CD4-positive, alpha-beta T cell (primary cell): ENCODE measurements at places on chromosomes 7 and 10.

DNA sequence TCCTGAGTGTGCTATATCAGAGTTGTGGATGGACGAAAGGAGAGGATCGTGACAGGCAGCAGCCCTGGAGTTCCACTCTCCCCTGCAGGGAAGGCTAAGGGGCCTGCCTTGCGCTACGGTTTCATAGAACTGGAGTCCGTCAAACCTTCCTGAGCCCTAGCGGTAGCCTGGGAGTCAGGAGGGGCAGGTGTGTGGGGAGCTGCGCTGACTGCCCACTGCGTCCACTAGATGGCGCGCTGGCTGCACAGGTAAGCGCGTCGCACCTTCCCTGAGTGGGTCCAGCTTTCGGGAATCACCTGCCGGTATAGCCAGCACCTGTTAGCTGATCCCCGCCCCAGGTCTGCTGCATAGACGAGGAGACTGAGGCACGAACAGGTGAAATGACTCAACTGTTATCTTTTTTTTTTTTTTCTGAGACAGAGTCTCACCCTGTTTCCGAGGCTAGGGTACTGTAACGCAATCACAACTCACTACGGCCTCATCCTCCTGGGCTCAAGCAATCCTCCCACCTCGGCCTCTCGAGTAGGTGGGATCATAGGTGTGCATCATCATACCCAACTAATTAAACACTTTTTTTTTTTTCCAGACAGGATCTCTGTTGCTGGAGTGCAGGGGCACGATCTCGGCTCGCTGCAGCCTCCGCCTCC, 20.2 kb upstream of the BAIAP2L1 start:
- peak; percentile 79 for DNase-seq
- H3K4me3 ChIP-seq, result no peak overlapping the region
- peaks cover 6% of the 10 kb centered on the region for H3K4me1 ChIP-seq
- H3K36me3 ChIP-seq, result no peaks in the 10 kb centered on the region
- H3K27me3 ChIP-seq, result no peaks in the 10 kb centered on the region

GRCh38 chr7:2616387-2617324, 15.1 kb upstream of the TTYH3 start:
- no peaks in the 10 kb centered on the region for H3K36me3 ChIP-seq
- H3K27me3 ChIP-seq, result no peaks in the 10 kb centered on the region
- DNase-seq, result no peak
- no peak overlapping the region for H3K27ac ChIP-seq
- no peaks in the 10 kb centered on the region for H3K4me1 ChIP-seq

- no peaks in the 10 kb centered on the region for H3K27me3 ChIP-seq
- no peak overlapping the region for H3K4me3 ChIP-seq
- no peaks in the 10 kb centered on the region for H3K36me3 ChIP-seq
Observed at GRCh38 chr10:24680647-24681524, 42.8 kb downstream of the ARHGAP21 start.

- H3K4me3 ChIP-seq, result no peak overlapping the region
- H3K36me3 ChIP-seq, result no peaks in the 10 kb centered on the region
- H3K4me1 ChIP-seq, result no peaks in the 10 kb centered on the region
- no peaks in the 10 kb centered on the region for H3K27me3 ChIP-seq
Observed at GRCh38 chr10:95832216-95833041, 75.3 kb upstream of the CC2D2B start.

DNA sequence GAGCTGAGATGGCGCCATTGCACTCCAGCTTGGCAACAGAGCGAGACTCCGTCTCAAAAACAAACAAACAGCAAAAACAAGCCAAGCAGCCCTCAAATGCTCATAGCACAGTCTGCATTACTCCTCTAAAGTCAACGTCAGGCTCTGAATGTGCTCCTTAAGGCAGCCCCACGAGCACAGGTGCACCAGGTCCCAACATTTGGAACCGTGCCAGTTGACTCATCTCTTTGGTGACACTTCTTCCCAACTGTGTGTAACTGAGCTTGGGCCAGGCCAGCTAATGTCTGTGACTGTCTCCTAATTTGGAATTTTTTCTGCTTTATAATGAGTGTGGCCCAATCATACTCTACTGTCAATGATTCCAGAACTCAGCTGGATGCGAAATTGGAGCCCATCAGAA, 66.3 kb upstream of the EFCAB10 start:
- no peaks in the 10 kb centered on the region for H3K27me3 ChIP-seq
- no peak overlapping the region for H3K27ac ChIP-seq
- DNase-seq, result peak; percentile 43

- peaks cover 22% of the 10 kb centered on the region for H3K4me1 ChIP-seq
- peak; percentile 32 for DNase-seq
- H3K27ac ChIP-seq, result no peak overlapping the region
Observed at GRCh38 chr10:6643962-6644361, 63.9 kb upstream of the PRKCQ start.

DNA sequence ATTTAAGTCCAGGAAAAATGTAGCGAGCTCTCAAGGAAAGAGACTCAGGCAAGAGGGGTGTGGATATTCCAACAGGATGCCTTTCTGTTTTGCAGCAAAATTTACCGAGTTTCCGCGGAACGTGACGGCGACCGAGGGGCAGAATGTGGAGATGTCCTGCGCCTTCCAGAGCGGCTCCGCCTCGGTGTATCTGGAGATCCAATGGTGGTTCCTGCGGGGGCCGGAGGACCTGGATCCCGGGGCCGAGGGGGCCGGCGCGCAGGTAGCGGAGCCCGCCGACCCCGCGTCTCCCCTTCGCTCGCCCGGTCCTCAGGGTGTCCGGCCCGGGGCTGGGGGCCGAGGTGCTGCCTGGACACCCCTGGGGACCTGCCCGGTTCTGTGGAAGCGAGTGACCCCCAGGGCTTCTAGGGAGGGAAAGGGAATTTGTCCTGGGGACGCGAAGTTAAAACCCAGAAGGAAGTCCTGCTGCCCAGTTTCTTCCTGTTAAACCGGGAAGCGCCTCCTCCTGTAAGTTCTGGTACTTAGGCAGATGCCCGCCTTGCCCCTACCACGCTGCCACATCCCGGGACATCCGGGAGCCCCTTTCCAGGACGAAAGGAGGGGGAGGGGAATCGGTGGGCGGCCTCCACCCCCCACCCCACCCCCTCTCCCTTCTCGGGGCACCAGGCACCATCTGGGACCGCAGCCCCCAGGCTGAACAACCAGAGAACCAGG, 2.5 kb downstream of the VSTM2A start:
- H3K36me3 ChIP-seq, result no peaks in the 10 kb centered on the region
- no peak overlapping the region for H3K4me3 ChIP-seq
- no peaks in the 10 kb centered on the region for H3K4me1 ChIP-seq
- peaks cover 45% of the 10 kb centered on the region for H3K27me3 ChIP-seq
- H3K27ac ChIP-seq, result no peak overlapping the region
- DNase-seq, result no peak

GRCh38 chr10:42551582-42552187, 86.7 kb downstream of the ZNF33B start:
- H3K4me3 ChIP-seq, result peak overlapping the region; percentile 85
- H3K27ac ChIP-seq, result no peak overlapping the region
- peaks cover 9% of the 10 kb centered on the region for H3K36me3 ChIP-seq
- peaks cover 23% of the 10 kb centered on the region for H3K4me1 ChIP-seq
- no peaks in the 10 kb centered on the region for H3K27me3 ChIP-seq

GRCh38 chr7:17384400-17384799, 85.9 kb downstream of the AHR start:
- H3K4me3 ChIP-seq, result no peak overlapping the region
- no peak overlapping the region for H3K27ac ChIP-seq
- H3K36me3 ChIP-seq, result no peaks in the 10 kb centered on the region
- H3K4me1 ChIP-seq, result no peaks in the 10 kb centered on the region
- no peak for DNase-seq

GRCh38 chr7:131188367-131189339, 139.0 kb upstream of the MKLN1 start:
- DNase-seq, result peak; percentile 20
- peaks cover 32% of the 10 kb centered on the region for H3K4me1 ChIP-seq
- no peak overlapping the region for H3K4me3 ChIP-seq
- H3K36me3 ChIP-seq, result no peaks in the 10 kb centered on the region
- no peaks in the 10 kb centered on the region for H3K27me3 ChIP-seq
- peak overlapping the region; percentile 74 for H3K27ac ChIP-seq

DNA sequence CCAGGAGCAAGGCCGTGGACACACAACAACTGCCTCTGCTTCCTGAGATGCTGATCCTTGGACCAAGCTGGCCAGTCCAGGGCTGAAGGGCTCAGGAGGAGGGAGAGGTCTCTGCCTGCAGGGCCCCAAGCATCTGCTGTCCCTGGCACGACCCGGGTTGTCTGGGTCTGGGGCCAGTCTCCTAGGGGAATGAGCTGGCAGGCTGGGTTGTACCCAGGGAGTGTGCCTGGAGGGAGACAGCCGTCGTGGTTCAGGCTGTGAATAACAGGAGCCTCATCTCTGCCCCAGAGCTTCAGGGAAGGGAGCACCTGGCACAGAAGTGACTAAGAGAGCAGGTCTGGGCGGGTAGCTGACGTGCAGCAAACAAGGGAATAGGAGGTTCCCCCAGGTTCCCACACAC, 17.9 kb upstream of the SERPINE1 start:
- H3K27me3 ChIP-seq, result peaks cover 3% of the 10 kb centered on the region
- no peak overlapping the region for H3K27ac ChIP-seq
- DNase-seq, result no peak
- no peaks in the 10 kb centered on the region for H3K4me1 ChIP-seq

- H3K27me3 ChIP-seq, result no peaks in the 10 kb centered on the region
- no peak for DNase-seq
- H3K4me3 ChIP-seq, result no peak overlapping the region
- H3K36me3 ChIP-seq, result no peaks in the 10 kb centered on the region
Observed at GRCh38 chr10:93440591-93441091, 41.5 kb downstream of the MYOF start.

DNA sequence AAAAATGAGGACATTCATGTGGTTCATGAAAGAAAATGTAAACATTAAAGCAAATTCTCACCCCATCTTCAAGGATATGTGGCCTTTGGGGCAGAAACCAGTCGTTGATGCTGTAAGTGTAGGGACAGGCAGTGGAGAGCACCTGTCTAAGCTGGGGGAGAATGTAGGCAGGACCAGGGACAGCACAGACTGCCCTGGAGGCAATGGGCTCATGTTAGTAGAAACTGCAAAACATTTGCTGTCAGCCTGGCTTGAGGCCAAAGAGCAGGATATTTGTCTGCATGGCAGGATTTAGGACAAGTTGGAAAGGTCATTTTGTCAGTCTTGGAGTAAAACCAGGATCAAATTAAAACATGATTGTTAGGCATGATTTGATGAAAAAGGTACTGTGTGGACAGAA, 211.6 kb upstream of the AGK start:
- H3K4me1 ChIP-seq, result no peaks in the 10 kb centered on the region
- H3K27me3 ChIP-seq, result no peaks in the 10 kb centered on the region
- H3K36me3 ChIP-seq, result no peaks in the 10 kb centered on the region
- H3K27ac ChIP-seq, result no peak overlapping the region
- no peak for DNase-seq
- H3K4me3 ChIP-seq, result no peak overlapping the region

DNA sequence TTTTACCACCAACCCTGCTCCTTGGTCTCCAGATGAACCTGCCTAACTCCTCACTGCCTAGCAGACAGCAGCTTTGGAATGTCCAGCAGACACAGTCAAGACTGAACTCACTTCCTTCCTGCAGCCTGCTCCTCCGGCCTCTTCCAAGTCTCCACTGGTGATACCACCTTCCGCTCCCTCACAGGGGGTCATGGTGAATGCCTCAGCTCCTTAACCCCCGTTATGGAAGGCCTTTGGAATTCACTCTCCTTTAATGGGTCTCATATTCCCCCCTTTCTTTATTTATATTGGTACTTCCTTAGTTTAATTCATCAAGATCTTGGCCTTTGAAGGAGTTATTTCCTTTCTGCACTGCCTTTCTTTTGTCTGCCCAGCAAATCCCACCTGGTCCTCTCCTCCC, 44.9 kb upstream of the ZNF32 start:
- H3K27ac ChIP-seq, result no peak overlapping the region
- DNase-seq, result no peak
- peaks cover 7% of the 10 kb centered on the region for H3K27me3 ChIP-seq
- H3K4me3 ChIP-seq, result no peak overlapping the region
- H3K4me1 ChIP-seq, result peaks cover 14% of the 10 kb centered on the region

DNA sequence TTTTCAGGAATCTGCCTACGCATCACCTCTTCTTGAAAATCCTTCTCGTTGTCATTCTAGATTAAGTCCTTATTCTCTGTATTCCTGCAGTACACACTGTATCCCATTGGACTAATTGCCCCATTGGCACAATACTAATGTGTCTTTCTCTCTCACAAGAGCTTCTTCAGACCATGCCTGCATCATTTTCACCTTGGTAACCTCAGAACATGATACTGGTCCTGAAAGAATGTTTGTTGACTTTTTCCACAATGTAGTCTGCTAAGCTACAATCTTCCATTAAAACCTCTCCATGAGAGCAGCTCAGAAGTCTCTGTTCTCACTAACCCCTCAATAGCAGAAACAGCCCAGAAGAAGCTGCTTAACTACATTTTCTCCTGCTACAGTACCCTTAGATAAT, 270.7 kb downstream of the PCDH15 start:
- H3K27ac ChIP-seq, result no peak overlapping the region
- no peak overlapping the region for H3K4me3 ChIP-seq
- DNase-seq, result no peak

GRCh38 chr7:39616138-39616537, 7.2 kb upstream of the RALA start:
- peaks cover 4% of the 10 kb centered on the region for H3K27me3 ChIP-seq
- DNase-seq, result no peak
- no peaks in the 10 kb centered on the region for H3K36me3 ChIP-seq
- no peaks in the 10 kb centered on the region for H3K4me1 ChIP-seq
- H3K4me3 ChIP-seq, result no peak overlapping the region

- H3K27ac ChIP-seq, result no peak overlapping the region
- H3K27me3 ChIP-seq, result peaks cover 3% of the 10 kb centered on the region
- peaks cover 24% of the 10 kb centered on the region for H3K4me1 ChIP-seq
- no peak overlapping the region for H3K4me3 ChIP-seq
- H3K36me3 ChIP-seq, result no peaks in the 10 kb centered on the region
Observed at GRCh38 chr7:156896388-156897022, 3.5 kb upstream of the LMBR1 start.

DNA sequence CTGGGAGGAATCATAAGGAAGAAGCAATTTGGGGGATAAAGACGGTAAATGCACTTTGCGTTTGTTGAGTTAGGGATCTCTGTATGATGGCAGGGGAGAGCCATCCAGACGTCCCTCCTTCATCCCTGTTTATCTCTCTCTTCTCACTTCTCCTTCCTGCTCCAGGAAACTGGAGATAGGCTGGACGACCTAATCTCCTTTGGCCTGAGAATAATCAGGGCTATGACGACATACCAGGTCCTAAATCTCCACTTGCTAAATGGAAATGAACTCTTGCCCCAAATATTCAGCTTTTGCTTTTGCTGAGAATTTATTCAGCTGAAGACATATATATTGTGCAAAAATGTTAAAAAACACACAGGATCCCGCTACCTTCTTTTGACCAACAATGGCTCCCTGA, 182.9 kb upstream of the INHBA start:
- no peak overlapping the region for H3K4me3 ChIP-seq
- H3K4me1 ChIP-seq, result peaks cover 17% of the 10 kb centered on the region
- H3K27me3 ChIP-seq, result no peaks in the 10 kb centered on the region
- H3K36me3 ChIP-seq, result no peaks in the 10 kb centered on the region
- no peak overlapping the region for H3K27ac ChIP-seq

GRCh38 chr7:26061678-26062603, 90.1 kb upstream of the NFE2L3 start:
- H3K4me1 ChIP-seq, result peaks cover 5% of the 10 kb centered on the region
- no peak overlapping the region for H3K4me3 ChIP-seq
- H3K36me3 ChIP-seq, result no peaks in the 10 kb centered on the region
- DNase-seq, result peak; percentile 82

- H3K36me3 ChIP-seq, result peaks cover 3% of the 10 kb centered on the region
- H3K4me1 ChIP-seq, result peaks cover 42% of the 10 kb centered on the region
- H3K27ac ChIP-seq, result no peak overlapping the region
- DNase-seq, result no peak
- H3K4me3 ChIP-seq, result peak overlapping the region; percentile 3
Observed at GRCh38 chr10:132421847-132422751, 25.1 kb downstream of the PWWP2B start.
